ENCODE measurements at places on chromosomes 3 and 15. TPM values are rescaled to one million over a fixed set of nuclear protein-coding genes. Genes with fewer than 3 reads are reported as not detected.
A peak's percentile ranks its signal among the peaks of the same experiment; 100 is the strongest.

- DNase-seq = no peak
These were observed 515.7 kb upstream of the PROK2 start for GRCh38 chr3:72300621-72301020.

THAP10 gene
- 6.6 TPM for total RNA-seq

DNA sequence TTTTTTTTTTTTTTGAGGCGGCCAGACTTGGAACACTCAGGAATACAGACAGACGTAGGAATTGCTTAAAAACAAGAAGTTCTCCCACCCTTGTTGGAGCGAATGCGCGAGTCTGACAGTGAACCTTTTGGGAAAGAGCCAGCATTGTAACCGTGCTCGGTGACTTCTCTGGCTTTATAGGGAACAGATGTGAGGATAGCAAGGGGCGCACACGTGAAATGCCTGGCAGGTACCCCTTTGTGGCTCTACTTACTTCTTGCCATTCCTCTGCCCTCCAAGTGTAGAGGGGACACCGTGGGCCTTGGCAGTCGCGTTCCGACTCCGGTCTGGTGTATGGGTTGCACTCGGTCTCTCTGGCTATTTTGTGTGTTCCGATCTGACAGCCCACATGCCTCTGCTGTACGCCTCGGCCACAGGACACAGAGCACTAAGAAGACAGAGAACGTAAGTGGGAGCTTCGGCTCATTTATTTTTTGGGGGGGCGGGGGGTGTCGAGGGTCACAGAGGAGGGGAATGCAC is 126.4 kb downstream of the ADAMTS9 start:
- DNase-seq = no peak

- peak; percentile 48 for DNase-seq
These were observed 225.6 kb downstream of the TIGIT start for GRCh38 chr3:114519415-114519814.

CALML4 gene
- total RNA-seq = 9.1 TPM

Measured in A673 (cell line).